ENCODE measurements at places on chromosomes 13 and 19.

- no peak for DNase-seq
These were observed 749 bp upstream of the CPT1C start for GRCh38 chr19:49690079-49690655.

DNA sequence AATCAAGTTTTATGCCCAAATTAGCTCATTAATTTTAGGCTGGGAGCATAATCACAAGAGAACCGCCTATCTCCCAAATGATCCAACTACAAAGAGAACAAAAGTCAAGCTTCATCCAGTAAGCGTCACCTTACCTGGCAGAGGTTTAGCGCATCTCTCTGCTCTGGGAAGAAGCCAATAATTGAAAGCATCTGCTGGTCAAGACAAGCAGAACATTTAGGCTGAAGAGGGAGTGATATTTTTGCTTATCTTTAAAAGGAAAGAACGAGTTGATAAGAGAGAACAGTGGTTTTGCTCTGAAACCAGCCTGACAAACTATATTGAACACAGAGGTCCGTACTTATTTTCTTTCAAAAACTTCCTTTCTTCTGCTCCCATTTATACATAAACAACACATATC is 242.1 kb downstream of the ENOX1 start:
- no peak for DNase-seq

GRCh38 chr19:41796901-41797300 is 514 bp downstream of the CEACAM3 start:
- DNase-seq, result no peak

- DNase-seq, result no peak
These were observed 87.5 kb downstream of the ING1 start for GRCh38 chr13:110801044-110801443.

GRCh38 chr19:39692166-39692565 is 12.1 kb upstream of the LGALS14 start:
- DNase-seq, result no peak

DNA sequence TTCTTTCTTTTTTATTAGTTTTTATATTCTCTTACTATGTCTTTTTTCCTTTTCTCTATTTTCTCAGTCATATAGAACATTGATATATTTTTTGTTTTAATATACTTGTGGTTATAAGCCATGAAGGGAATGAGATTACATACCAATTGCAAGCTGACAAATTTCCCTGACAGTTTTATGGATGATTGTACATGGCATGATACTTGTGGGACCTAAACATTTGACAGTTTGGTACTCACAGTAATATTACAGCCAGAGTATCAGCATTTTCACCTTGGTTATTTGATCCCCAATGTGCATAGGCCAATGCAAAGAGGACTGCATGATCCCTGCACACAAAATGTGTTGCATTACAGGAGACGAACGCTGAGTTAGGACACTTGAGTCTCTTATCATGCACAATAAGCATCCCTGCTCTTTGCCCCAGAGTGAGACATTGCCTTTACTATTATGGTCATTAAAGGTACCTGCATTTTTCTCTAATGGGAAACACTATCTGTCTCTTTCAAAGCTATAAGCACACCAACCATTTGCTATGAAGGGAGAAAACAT is 713.4 kb upstream of the PCDH20 start:
- no peak for DNase-seq

Data from cerebellar nuclear complex (tissue), 1 donor.